ENCODE measurements at places on chromosomes 7 and 10. TPM values are rescaled to one million over a fixed set of nuclear protein-coding genes. Genes with fewer than 3 reads are reported as not detected.

GRCh38 chr10:102727037-102727818, 12.8 kb downstream of the SFXN2 start:
- no peak for DNase-seq

DNA sequence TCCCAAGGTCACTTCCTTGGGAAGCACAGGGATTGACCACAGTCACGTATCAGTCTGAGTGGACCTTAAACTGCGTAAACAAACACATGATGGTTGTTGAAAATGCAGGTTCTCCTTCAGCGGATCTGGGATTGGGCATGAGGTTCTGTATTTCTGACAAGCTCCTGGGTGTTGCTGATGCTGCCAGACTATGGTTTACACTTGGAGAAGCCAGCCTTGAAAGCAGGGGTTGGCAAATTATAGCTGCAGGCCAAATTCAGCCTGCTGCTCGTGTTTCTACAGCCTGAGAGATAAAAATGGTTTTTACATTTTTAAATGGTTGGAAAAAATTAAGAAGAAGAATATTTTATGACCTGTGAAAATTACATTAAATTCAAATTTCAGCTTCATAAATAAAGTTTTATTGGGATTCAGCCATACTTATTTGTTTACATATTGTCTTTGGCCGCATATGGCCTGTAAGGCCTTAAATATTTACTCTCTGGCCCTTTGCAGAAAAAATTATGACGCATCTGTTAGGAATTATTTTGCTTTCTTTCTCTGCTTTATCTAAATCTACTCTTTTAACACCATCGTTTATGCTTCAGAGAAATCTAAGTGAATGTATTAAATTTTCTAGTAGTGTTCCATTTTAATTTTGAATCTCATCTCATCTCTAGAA, 109.6 kb downstream of the SH2D4B start:
- DNase-seq = no peak

DNA sequence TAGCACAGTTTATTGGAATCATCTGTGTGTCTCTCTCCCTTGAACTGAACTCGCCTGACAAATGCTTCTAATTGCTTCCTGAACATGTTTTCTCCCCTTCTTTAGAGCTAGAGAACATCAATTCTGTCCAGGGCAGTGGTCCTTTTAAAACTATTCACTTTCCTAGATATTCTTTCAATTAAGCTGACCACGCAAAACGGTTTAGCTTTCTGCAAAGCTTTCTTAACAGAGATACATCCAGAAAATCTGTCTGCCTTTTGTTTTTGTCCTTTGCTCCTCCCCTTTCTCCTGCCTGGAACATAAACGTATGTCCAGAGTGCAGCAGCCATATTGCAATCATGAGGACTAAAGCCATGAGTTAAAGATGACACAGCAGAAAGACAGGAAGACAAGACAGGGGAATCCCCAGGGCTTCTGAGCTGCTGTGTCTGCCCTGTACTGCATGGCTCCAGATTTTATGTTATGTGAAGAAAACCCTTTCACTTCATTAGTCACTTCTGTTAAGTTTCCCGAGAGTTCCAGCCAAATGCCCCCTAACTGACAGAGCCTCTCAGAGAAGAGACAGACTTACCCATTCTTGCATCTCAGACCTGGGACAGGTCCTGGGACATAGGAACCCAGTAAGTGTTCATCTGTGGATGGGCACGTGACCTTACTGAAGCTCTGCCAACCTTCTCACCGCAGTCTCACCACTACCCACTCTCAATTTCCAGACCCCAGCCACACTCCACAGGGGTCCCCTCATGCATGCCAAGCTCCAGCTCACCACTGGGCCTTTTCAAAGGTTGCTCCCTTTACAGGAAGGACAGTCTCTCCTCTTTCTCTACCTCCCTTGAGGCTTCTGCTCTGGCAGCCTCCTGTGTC, 35.0 kb upstream of the CPXM2 start:
- DNase-seq = no peak

GRCh38 chr7:150450491-150451001, at the start of gene GIMAP8:
Gene GIMAP8 (plus strand): TSS chr7:150450630. CDS start chr7:150466699, 16,069 bp downstream.
- no peak for DNase-seq

DNA sequence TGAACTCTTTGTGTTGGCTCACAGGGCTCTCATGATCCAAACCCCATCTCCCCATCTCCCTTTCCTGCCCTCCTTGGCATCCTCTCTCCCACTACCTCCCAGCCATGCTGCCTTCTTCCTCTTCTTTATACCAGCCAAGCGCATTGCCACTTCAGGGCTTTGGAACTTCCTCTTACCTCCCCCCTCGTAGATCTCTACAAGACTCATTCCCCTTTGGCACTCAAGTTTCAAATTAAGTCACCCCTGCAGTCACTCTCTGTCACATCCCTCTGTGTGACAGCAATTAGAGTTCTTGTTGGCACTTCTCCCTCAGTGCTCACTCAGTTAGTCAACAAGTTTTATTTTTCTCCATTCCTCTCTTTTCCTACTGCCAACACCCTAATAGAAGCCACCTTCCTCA, 20.8 kb upstream of the NRP1 start:
- DNase-seq = no peak

DNA sequence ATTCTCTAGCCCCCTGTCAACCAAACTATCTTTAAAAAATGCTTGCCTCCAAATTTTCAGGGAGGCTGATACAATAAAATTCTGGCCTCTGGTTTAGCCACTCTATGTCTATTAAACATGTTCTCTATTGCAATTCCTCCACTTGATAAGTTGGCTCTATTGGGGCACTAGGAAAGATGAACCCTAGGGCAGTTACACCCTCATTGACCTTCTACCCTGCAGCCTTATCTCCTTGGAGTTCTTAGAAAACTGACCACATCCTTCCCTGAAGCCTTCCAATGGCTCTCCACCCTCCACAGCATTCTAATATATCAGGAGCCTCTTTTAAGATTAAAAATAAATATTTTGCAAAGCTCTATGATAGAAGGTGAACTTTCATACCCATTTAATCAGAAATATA, 30.6 kb downstream of the SVOPL start:
- no peak for DNase-seq

GRCh38 chr10:132596742-132597279, 59.2 kb downstream of the INPP5A start:
- no peak for DNase-seq

GRCh38 chr7:5451391-5451790, 27.8 kb upstream of the TNRC18 start:
- no peak for DNase-seq

DNA sequence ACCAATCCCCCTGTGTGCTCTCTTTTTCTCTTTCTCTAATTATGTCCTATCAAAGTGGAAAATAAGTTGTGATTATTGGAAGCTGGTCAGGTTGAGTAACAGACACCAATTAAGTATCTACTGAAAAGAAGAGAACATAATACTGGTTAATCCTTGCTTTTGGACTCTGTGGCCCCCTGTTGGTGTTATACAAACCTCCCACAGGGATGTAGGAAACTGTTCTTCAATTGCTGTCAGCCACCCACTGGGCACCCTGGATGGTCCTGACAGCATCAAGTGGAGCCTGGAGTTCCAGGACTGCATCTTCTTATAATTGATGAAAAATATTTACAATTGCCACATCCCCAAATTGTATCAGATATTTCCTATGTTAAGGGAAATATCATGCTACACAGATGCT, 939.7 kb downstream of the KCNMA1 start:
- DNase-seq = no peak

ANXA8L1 gene
- not detected for polyA plus RNA-seq

STK32C gene
- polyA plus RNA-seq = 11.6 TPM

ZNF365 gene
- polyA plus RNA-seq = 0.54 TPM

CALML3 gene
- 15.9 TPM for polyA plus RNA-seq

ZNF438 gene
- polyA plus RNA-seq = 5.9 TPM

Data from kidney (tissue), 22 donors.